SK-N-MC (cell line): ENCODE measurements at places on chromosomes 2 and 18.

DNA sequence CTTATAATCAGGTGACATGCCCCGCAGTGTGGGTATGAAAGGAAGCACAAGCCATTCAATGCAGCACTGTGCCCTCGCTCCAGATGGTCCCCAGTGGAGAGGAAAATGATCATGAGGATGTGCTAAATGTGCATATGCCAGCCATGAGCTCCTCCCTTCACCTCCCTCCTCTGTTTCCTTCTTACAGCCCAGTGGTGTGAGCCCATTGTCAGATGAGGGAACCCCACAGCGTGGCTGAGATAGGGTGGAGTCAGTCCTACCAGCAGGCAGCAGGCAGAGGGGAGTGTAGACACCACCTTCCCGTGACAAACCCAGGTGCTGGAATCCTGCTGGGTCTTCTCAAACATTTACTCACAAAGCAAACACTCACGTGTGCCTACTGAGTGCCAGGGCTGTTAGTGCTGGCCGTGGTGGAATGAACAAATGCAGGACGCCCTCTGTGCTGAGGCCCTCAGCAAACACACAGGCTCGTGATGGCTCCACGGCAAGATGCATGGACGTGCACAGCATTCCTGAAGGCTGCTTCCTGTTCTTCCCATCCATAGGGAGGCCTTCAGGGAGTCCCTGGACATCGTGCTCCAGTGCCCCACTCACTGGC, 181.7 kb upstream of the TPO start:
- no peak for DNase-seq

DNA sequence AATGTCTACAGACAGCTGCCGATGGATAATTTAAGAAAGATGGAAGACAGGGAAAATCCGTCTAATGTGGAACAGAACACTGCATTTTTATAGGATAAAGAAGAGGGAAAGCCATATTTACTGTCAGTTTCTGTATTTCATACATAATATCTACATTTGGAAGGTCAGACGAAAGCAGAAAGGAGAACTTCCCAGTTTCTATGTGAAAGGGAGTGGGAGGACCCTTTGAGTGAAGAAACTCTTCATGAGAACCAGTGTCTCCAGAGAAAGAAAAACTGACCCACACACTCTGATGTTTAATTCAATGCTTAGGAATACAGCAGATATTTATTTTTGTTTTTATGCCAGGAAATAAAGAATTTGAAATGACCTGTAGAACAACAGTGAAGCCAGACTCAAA, 127.2 kb downstream of the CALCRL start:
- DNase-seq: no peak

DNA sequence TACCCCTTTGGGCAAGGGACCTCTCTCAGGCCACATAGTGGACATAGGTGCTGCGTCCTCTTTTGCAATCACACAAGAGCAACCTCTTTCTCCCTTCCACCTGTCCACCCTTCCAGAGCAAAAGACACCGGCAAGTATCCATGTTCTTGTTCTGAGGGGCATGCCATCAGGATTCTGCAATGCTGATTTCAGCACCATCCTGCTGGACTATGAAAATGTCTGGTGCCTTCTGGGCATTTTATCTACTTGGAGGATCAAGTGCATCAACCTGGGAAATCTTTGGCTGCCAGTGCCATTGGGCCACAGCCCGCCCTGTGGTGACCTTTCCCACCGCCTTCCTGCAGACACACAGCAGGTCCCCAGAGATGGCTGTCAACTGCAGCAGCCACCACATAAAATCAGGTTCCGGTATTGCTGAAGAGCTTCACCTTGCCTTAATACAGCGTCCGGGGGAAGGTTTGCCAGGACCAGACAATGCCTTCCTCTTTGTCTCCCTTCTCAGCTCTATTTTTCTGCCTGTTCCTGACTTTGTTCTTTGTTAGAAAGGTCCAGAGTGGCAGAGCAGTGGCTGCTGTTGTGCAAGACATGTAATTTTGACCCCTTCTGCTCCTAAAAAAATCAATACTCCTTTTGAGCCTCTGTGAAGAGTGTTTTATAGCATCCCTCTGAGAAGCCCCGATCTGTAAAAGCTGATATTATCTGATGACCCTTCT, 18.5 kb upstream of the BOD1L2 start:
- no peak for DNase-seq

DNA sequence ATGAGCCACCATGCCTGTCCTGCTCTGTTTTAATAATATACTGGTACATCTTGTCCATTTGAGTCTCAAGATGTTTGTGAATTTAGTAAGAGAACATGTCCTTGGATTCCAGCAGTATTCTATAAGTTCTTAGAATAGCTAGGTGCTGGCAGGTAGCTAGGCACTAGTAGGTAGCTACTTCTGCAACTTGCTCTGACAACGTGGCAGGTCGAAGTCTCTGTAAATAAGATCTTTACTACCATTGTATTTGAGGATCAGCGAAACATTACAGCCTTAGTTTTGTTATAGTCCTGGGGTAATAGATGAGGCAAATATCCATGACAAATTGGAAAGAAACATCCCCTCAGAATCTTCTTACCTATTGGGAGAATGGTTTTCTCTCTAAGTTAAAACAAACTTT, 14.2 kb upstream of the PRELID3A start:
- no peak for DNase-seq

DNA sequence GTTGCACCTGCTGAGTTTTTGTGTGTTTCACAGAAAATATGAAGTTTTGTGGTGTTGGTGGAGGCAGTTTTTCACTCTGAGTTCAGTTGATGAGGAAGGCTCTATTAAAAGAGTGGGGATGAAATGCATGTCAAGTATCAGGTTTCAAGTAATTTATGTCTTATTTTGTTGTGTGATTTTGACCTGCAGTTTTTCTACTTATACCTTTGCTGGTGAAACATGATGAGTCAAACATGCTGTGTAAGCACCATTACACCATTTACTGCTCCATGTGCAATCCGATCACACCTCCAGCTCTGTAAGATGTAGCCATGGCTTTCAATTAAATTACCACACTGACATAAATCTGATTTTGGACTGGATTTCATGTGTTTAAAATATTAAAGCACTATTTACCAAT, 174.5 kb upstream of the ZEB2 start:
- DNase-seq: no peak
